ENCODE measurements at places on chromosomes 2 and 18.

- DNase-seq, result no peak
These were observed 6.3 kb upstream of the SCYGR8 start for GRCh38 chr2:227739351-227739750.

DNA sequence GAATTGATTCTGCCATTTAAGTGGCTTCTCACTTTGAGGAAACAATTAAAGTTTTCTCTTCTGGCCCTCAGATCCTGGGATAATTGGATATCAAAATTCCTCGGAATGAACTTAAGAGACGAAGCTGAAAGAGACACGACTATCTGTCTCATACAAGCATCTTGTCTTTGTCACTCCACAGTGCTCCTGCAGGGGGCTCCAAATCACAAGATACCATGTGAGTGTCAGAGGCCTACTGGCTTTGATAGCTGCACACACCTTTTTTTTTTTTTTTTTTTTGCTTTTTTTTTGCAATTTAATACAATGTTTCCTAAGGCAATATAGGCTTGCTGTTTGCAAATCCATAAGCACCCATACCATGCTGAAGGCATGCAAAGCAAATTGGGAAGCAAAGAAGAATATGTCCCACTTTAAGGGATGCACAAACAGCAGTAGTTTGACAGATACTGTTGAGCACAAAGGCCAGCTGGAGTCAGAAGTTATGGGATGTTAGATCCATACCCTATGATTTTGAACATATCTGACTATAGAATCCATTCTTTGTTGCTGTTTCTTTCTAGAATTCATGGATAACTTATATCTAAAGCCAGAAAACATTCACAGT, 109.0 kb upstream of the CBLN2 start:
- DNase-seq, result peak; percentile 45

- DNase-seq, result no peak
These were observed 902 bp downstream of the SS18 start for GRCh38 chr18:26089293-26090129.

- DNase-seq, result no peak
These were observed 67.1 kb upstream of the CTDP1 start for GRCh38 chr18:79612291-79613108.

GRCh38 chr2:149926149-149926548, 338.6 kb upstream of the MMADHC start:
- DNase-seq, result no peak

All from NCI-H1436 (cell line).